Left lobe of liver (tissue), 2 donors: ENCODE measurements at places on chromosomes 5 and 9. TPM values are rescaled to one million over a fixed set of nuclear protein-coding genes. Genes with fewer than 3 reads are reported as not detected.

DNA sequence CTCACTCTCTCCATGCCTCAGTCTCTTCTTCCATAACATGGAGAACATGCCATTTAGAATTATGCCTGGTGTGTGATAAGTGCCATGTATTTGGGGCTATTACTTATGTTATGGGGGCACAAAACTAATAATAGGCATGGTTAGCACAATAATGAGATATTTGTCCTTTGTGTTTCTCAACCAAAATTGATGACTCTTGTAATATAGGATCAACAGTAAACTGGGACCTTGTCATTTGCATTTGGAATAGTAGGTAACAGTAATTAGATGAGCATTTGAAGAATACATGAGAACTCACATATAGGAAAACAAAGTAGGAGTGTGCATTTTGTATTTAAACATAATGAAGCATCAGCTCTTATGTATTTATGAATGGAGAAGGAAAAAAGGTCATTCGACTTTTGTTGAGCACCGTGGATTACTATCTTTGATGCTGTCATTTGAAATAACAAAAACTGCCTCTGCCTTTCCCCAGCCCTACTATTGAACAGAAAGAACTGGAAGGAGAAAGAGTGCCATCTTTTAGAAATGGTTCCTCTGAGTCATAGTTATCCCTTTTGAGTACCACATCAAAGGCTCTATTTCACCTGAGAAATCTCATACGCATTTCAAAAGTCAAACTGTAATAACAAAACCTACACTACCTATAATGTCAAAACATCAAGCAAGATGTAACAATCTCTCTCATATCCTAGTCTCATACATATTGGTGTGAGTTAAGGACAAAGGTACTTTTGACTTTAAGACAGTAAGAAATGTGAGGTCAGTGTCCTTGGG is 655.2 kb downstream of the PDE4D start:
- DNase-seq = no peak

GRCh38 chr5:18686253-18686652 is 1052.0 kb downstream of the TAF11L14 start:
- no peak for DNase-seq

GRCh38 chr5:116343961-116344360 is 230.7 kb downstream of the SEMA6A start:
- DNase-seq = no peak

DNA sequence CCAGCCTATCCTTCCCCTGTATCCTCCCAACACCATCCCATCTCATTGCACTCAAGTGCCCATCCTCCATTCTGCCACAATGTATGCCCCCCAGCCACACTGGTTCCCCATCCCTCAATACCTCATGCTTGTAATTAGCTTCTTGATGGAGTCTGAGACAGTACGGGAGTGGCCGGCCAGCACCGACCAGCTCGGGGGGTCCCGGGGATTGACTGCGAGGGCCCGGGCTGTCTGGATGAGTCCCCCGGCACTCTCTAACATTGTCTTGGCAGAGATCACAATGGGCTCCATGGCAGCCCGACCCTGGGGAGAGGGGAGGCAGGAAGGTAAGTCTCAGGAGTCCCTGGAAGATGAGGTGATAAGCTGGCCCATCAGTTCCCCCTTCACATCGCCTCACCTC is 17.2 kb upstream of the TPM2 start:
- DNase-seq = no peak

DNA sequence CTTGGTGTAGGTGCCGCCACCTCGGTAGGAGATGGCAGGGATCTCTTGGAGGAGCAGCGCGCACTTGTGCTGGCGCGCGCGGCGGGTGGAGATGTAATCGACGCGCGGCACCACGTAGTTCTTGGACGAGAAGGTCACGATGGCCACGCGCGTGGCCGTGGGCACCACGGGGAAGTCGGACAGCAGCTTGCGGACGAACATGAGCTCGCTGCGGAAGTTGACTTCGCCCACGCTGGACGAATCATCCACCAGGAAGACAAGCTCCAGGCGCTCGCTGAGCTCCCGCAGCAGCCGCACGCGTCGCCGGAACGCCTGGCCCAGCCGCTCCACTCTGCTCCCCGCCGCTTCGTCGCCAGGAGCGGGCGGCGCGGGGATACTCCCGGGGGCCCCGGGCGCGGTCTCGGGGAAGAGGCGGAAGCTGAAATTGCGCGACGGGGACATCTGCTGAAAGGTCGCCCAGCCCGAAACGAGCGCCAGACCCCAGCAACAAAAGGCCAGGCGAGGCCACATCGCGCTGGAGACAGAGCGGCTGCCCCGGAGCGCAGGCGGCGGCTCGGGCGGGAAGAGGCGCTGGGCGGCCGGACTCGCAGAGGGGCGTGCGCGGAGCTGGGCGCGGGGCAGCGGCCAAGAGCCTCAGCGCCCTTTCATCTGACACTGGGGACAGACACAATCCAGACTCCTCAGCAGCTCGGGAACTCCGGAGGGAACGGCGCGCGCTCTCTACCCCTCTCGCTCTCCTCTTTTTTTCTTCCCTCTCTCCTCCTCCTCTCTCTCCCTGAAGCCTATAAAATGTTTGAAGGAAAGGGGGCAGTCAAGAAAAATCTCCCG is at the start of gene SVEP1:
SVEP1 (minus strand) TSS at position 708 of the 828 bp plus-strand sequence; CDS start at position 510, 198 bp downstream.
- no peak for DNase-seq

DNA sequence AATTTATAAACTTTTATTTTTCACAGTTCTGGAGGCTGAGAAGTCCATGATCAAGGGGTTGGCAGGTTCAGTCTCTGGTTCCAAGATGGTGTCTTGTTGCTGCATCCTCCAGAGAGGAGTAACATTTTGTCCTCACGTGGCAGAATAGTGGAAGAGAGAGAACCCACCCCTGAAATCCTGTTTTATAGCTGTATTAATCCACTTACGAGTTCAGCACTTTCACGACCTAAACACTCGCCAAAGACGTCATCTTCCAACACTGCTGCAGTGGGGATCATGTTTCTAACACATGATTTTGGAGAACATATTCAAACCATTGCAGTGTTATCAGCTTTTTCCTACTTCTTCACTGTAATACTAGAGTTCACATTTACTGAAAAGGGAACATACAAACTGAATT is 233.0 kb upstream of the ATP10B start:
- DNase-seq = no peak

Gene TTLL11
- total RNA-seq = 2.8 TPM

Gene ZFP37
- total RNA-seq = 0.55 TPM

Gene QRFP
- not detected for total RNA-seq

DNA sequence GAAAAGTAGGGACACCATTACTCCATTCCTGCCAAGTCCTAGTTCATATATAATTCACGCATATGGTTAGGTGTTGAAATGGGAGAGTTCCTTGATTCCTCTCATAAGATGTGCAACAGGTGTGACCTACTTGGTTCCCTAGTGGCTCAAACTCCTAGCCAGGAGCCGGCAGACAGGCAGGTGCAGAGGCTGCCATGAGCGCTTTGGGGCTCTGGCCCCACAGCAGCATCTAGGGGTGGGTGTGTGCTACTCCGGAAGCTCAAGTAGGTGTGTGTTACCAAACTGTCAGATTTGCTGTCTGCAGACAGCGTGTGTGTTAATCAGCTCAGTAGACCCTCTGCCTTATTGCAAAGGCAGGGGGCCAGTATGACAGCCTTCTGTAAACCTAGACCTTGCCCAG is 1652.4 kb upstream of the ACO1 start:
- no peak for DNase-seq

GRCh38 chr5:151562019-151562707 is 29.0 kb downstream of the FAT2 start:
- DNase-seq = no peak

- DNase-seq = no peak
Measured at GRCh38 chr5:159392871-159393270, 62.6 kb upstream of the IL12B start.

Gene AQP7
- total RNA-seq = 30.7 TPM

DNA sequence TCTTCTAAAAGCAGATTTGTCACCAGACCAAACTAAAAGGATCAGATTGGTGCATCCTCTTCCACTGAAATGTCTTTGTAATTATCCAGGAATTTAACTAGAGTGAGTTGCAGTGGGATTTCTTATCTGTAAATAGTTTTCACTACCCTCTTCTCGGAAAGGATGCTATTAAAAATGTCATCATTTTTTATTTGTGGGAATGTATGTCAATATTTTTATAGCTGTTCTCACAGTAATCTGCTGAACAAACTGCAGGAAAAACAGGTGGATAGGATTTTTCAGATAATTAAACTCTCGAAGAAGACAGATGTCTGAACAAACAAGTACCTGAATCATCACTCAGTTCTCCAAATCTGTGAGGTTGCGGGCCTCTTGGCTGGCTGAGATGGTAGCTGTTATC is 62.7 kb downstream of the RAB14 start:
- DNase-seq = no peak

- no peak for DNase-seq
Measured at GRCh38 chr5:101364469-101364868, 461.4 kb upstream of the ST8SIA4 start.

Gene FBLL1
- 0.15 TPM for total RNA-seq

DNA sequence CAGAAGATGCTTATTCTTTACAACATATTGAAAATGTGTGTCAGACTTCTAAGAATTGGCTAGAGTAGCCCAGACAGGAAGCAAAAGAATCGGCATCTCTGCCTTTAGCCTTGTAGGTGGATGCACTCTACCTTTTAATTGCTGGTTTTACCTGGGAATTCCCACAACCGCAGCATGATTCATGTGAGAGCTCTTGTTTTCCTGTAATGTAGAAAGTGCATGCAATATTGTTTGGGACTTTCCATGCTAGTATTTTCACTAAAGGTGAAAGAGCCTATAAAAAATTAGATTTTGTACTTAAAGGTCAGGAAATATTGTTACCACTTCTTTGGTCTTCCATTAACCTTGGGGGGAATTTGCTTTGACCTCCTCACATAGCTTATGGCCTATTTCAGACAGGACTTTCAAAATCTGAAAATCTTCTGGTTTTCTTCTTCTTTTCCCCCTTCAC is 89.8 kb downstream of the NTRK2 start:
- DNase-seq = no peak

DNA sequence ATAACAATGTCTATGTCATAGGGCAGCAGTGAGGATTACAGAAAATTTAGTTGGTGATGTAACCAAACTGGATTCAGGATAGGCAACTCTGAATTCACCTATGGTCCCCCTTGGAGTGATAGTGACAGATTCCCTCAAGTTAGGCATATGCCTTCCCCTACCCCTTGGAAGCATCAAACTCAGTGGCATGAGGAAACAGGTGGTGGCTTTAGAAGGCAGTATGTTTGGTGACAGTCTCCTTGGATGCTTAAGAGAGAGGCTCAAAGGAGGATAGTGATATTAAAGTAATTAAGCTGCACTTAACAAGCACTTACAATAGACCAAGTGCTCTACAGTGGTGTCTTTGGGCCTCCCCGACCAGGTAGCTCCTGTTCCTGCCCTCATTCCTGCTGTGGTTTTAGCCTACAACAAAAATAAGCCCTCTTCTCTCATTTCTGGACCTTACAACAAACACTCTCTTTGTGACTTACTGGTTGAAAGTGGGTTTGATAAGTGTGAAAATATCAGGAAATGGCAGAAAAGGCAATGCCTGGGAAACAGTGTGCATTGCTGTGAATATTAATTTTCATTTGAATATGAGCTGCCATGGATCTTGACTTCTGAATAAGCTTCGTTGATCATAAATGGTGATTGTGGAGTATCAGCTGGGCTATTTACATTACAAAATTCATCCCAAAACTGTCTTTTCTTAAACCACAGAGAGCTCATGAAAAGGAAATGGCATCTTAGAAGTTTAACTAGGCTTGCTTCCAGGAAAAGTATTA is 29.2 kb downstream of the NR4A3 start:
- DNase-seq = no peak

- DNase-seq = no peak
Measured at GRCh38 chr5:131285703-131286399, 22.0 kb downstream of the CDC42SE2 start.

- DNase-seq = no peak
Measured at GRCh38 chr5:98458004-98458403, 315.5 kb upstream of the RGMB start.

GRCh38 chr9:76868897-76869296 is 37.0 kb downstream of the PRUNE2 start:
- DNase-seq = no peak
